ENCODE measurements at places on chromosomes 7 and 10.

DNA sequence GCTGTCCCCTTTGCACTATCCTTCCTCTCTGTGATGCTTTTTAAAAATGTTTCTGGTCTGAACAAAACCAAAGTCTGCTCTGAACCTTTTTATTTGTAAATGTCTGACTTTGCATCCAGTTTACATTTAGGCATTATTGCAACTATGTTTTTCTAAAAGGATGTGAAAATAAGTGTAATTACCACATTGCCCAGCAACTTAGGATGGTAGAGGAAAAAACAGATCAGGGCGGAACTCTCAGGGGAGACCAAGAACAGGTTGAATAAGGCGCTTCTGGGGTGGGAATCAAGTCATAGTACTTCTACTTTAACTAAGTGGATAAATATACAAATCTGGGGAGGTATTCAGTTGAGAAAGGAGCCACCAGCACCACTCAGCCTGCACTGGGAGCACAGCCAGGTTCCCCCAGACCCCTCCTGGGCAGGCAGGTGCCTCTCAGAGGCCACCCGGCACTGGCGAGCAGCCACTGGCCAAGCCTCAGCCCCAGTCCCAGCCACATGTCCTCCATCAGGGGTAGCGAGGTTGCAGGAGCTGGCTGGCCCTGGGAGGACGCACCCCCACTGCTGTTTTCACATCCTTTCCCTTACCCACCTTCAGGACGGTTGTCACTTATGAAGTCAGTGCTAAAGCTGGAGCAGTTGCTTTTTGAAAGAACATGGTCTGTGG, 11.4 kb upstream of the CSGALNACT2 start:
- DNase-seq: peak; percentile 31

GRCh38 chr10:122122493-122122892, 133.5 kb downstream of the TACC2 start:
- DNase-seq: no peak

- DNase-seq: no peak
Observed at GRCh38 chr10:21832821-21833130, 170.8 kb downstream of the DNAJC1 start.

GRCh38 chr10:30783939-30784501, 154.5 kb upstream of the LYZL2 start:
- DNase-seq: peak; percentile 90

- no peak for DNase-seq
Observed at GRCh38 chr10:29725133-29725720, 90.5 kb upstream of the SVIL start.

GRCh38 chr10:27138277-27138676, 15.9 kb downstream of the YME1L1 start:
- no peak for DNase-seq

GRCh38 chr10:60952846-60953220, 8.8 kb upstream of the RHOBTB1 start:
- no peak for DNase-seq

- DNase-seq: no peak
Observed at GRCh38 chr7:135661311-135662122, 797 bp upstream of the STMP1 start.

- no peak for DNase-seq
Observed at GRCh38 chr10:644943-645334, 44.5 kb downstream of the DIP2C start.

DNA sequence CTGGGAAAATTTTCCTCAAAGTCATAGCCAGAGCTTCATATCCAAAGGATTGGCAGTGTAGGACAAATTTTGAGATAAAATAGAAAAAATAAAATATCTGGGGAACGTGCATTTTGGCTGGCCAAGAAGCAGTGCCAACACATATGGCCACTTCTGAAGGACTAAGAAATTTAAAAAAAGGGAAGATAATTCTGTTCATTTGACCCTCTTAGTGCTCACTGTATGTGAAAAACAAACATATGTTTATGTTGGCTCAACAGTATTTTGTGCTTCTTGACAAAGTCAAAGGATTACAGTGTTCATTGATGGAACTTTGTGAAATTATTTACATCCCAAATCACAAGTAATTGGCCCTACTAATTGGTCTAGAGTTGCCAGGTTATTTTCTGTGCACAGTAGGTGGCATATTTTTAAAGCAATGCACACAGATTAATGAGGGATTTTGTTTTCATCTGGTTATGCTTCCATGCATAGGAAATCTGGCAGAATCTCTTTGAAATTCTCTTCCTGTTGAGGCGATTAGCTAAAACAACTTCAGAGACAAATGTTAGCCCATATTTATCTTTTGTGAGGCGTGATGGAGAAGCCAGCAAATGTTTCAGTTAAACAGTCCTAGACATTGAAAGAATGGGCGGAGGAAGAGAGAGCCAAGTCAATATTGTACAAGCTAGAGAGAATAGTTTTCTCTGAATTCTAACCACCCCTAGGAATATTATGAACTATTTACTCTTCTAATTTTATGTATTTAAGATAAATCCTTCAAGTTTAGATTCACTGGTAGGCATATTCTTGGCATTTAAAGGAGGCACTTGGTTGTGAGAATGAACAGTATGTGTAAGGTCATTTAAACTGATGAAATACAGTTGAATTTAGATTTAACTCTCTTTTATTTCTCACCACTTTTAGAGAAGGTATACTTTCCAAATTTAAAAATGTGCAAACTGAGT, 237.7 kb upstream of the MBL2 start:
- no peak for DNase-seq

DNA sequence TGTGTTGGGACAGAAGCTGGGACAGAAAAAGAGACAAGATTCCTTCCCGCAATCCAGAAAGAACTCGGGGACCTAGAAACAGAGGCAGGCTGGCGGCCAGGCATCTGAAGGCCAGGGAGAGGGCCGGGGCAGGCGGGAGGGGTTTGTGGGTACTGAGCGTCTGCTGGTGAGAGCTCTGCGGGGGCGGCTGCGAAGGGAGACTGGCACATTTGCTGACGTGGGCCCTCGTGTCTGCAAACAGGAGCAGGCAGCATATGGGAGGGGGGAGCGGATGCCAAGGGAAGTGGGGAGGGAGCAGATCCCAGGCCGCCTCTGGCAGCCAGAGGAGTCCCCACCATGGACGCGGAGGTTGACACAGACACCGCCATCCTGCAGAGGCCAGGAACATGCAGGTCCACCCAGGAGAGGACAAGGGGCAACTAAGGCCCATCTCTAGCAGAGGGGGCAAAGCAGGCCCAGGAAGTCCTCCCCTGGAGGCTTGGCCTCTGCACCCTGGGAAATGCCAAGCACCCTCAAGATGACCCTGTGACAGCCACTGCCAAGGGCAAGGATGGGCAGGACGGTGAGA, 32.2 kb downstream of the KCNH2 start:
- no peak for DNase-seq

GRCh38 chr7:30649717-30650420, 32.4 kb downstream of the CRHR2 start:
- no peak for DNase-seq

- no peak for DNase-seq
Observed at GRCh38 chr7:20532890-20533289, 82.6 kb upstream of the ABCB5 start.

- DNase-seq: no peak
Observed at GRCh38 chr10:129694184-129694583, 227.1 kb downstream of the MGMT start.

DNA sequence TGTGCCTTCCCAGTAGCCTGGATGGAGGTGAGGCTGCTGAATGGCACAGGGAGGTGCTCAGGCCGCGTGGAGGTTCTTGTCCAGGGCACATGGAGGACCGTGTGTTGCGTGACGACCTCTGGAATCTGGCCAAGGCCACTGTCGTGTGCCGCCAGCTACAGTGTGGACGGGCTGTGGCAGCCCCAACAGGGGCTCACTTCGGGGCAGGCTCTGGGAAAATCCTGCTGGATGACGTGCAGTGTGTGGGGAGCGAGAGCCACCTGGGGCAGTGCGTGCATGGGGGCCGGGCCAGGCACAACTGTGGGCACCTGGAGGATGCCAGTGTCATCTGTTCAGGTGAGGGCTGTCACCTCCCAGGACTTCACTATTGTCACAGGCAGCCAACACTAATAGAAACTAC, 50.2 kb upstream of the C10orf120 start:
- no peak for DNase-seq

DNA sequence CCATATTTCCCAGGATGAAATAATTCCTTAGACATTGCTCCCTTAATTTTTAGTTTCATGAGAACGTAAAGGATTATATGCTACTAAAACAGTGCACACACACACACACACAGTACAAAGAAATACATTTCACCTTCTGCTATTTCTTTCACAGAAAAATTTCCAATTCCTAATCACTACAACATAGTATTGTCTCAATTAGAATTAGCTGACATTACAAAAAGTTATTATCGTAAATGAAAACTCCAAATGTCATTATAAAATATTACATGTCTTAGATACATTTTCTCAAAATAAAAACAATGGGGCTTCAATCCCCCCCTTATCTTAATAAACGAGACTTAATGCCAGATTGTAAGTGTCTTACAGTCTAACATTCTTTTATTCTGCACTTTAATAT, 12.3 kb upstream of the RUFY2 start:
- DNase-seq: no peak

GRCh38 chr7:74329225-74329624, 40.0 kb downstream of the CLIP2 start:
- no peak for DNase-seq

DNA sequence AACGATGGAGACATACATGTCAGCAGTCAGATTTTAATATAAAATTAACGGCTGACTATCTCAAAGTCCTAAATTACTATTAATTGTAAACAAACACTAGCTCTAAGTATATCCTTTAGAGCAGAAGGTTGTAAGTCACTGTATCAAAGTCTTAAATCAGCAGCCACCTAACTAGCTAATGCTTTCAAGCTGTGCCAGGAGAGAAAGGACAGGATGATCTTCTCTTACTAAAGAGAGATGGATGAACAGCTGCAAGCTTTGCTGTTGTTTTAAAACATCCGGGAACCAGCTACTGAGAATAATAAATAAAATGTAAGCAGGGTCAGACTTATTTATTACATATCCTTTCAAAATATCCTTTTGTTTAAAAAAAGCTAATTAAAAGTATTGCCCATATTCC, 24.0 kb upstream of the ABLIM1 start:
- DNase-seq: no peak

- no peak for DNase-seq
Observed at GRCh38 chr10:82245906-82246560, 371.0 kb downstream of the NRG3 start.

GRCh38 chr7:50449881-50450589, at the start of gene FIGNL1:
Gene FIGNL1, minus strand, starts transcription at chr7:50450350. Its CDS starts 3,063 bp downstream, at chr7:50447287.
- DNase-seq: peak; percentile 96

DNA sequence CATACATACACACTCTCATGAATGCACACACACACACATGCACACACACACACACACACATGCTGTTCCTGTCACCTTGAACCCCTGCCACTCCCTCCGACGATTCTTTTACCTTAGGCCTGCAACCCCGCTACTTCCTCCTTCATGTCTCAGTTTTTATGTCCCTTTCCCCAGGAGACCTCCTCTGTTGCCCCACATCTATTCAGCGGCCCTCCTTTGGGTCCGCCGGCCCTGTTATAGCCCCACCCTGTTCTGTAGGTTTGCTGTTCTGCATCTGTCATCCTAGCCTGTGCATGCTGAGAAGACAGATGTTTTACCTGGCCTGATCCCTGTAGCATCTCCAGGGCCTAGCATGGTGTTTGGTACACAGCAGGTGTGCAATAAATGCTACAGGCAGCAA, 161.6 kb upstream of the PCBD1 start:
- no peak for DNase-seq

- no peak for DNase-seq
Observed at GRCh38 chr7:149846436-149847046, 8.4 kb downstream of the ZNF862 start.

GRCh38 chr7:39745320-39745719, 121.9 kb downstream of the RALA start:
- no peak for DNase-seq

- DNase-seq: no peak
Observed at GRCh38 chr10:107118866-107119265, 45.6 kb downstream of the SORCS1 start.

DNA sequence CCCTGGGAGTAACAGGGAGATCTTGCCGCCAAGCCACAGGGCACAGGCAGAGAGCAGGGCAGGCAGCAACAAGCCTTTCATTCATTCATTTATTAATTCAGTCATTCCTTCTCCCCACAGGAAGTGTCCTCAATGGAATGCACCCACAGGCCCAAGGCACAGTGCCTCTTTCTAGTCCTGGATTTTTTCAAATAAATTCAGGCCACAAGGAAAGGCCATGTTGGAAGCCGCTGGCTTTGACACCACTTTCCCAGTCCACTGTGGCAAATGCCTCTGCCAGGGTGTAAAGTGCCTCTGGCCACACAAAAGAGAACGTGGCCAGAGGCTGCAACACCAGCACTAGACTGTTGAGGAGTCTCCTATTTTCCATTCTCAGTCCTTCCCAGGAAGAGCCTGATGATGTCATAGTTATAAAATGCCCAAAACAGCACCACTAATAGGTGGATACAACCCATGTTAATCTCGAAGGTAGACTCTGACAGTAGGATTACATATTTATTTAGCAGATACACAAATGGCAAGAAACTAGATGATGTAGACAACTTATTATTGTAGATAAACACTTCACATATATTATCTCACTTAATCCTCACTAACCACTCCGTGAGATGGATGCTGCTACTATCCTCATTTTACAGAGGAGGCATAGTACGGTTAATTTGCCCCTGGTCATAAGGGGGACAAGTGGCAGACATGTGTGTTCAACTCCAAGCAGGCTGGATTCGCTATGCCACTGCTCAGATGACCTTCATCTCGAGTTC, 5.5 kb downstream of the JAZF1 start:
- no peak for DNase-seq

DNA sequence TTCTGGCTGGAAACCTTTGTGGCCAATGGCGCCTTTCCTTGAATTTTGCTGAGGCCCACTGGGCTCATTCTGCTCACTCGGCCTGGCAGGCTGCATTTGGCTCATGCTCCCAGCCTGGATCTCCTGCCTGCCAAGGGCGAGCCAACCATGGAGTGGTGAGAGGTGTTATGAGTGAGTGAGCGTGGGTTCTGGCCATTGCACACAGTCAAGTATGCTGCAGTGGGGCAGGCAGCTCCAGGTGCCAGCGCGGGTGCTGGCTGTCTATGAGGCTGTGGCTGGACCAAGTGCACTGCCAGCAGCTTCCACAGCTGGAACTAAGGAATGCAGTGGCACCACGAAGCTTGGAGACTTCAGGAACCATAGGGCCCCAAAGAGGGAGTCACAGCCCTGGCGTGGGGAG, 42.2 kb upstream of the TUBB8 start:
- DNase-seq: no peak

- DNase-seq: no peak
Observed at GRCh38 chr7:14911077-14911476, 8.5 kb upstream of the DGKB start.

- no peak for DNase-seq
Observed at GRCh38 chr7:138316421-138317043, 143.5 kb upstream of the TRIM24 start.

GRCh38 chr7:50368366-50368765, 63.9 kb downstream of the IKZF1 start:
- no peak for DNase-seq

GRCh38 chr7:156675721-156676120, 35.1 kb downstream of the RNF32 start:
- no peak for DNase-seq
